ENCODE measurements at places on chromosomes 7 and 10. TPM values are rescaled to one million over a fixed set of nuclear protein-coding genes. Genes with fewer than 3 reads are reported as not detected.

The HOXA4 gene
- total RNA-seq = not detected

The UCN3 gene
- not detected for total RNA-seq

The OR2A42 gene
- total RNA-seq = not detected

The CPA2 gene
- not detected for total RNA-seq

The CFAP58 gene
- 0.20 TPM for total RNA-seq

The JCAD gene
- 12.9 TPM for total RNA-seq

The MCMBP gene
- total RNA-seq = 27.8 TPM

The LIPK gene
- not detected for total RNA-seq

The LIMK1 gene
- total RNA-seq = 19.5 TPM

The CHST3 gene
- 13.4 TPM for total RNA-seq

The EN2 gene
- total RNA-seq = 0.37 TPM

The UCMA gene
- total RNA-seq = not detected

The STARD3NL gene
- 28.8 TPM for total RNA-seq

The POLR2J2 gene
- 2.1 TPM for total RNA-seq

The ABLIM1 gene
- total RNA-seq = 9.0 TPM

The SPDYE8 gene
- total RNA-seq = not detected

All from cardiac ventricle fibroblast (primary cell).